Effector memory CD4-positive, alpha-beta T cell (primary cell): ENCODE measurements at places on chromosomes 1 and 21.
A peak's percentile ranks its signal among the peaks of the same experiment; 100 is the strongest.

GRCh38 chr1:18776777-18777176, 82.7 kb downstream of the TAS1R2 start:
- no peak for DNase-seq

DNA sequence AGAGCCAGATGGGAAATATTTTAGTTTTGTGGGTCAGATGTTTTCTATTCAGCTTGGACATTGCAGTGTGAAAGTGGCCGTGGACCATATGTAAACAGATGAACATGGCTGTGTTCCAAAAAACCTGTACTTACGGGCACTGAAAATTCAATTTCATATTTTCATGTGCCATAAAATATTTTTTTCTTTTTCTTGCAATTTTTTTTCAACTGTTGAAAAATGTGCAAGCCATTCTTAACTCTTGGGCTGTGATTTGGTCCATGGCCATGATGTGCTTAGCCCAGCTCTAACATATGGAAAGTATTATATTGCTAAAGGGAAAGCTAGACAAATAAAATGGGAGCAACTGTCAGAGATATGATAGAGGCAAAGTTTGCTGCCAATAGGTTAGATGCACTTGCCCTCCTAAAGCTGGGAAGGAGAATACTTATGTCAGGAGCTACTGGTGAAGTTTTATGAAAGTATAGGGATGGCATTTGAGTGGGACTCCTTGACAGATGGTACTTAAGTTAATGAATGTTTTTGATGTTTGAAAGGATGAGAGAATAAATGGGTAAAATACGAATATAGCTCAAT, 240.3 kb downstream of the RYR2 start:
- no peak for DNase-seq

DNA sequence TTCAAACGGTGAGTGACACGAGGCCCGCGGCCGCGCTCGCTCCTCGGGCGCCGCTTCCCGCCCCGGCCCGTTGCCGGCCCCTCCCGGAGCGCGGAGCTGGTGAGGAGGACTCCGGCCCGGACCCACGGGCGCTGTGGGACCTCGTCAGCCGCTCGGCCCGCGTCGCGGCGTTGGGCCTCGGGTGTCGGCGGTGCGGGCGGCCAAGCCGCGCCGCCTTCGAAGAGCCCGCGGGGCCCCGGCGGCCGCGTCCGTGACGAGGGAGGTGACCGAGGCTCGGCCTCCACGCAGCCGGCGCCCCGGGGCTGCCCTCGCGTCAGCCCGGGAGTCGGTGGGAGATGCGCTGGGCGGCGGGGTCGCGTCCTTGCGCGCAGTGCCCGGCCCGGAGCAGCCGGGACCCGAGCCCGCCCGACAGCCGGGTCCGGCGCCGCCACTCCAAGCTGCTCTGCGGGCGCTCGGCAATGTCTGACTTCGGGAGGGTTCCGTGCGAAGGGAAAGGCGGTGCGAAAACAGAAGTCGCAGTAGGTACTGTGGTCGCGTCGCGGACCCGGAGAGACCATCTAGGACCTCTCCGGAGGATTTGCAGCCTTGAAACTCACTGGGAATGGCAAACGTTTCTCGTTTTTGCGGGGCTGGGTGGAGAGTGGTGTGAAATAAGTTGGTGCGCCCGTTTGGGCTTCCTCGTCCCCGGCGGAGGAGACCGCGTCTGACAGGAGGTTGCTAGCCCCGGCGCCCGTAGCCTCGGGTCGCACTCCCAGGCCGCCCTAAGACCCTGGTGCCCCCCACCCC, 829 bp downstream of the SPEN start:
- no peak for DNase-seq

GRCh38 chr1:117122330-117123025, 929 bp upstream of the TRIM45 start:
- no peak for DNase-seq

DNA sequence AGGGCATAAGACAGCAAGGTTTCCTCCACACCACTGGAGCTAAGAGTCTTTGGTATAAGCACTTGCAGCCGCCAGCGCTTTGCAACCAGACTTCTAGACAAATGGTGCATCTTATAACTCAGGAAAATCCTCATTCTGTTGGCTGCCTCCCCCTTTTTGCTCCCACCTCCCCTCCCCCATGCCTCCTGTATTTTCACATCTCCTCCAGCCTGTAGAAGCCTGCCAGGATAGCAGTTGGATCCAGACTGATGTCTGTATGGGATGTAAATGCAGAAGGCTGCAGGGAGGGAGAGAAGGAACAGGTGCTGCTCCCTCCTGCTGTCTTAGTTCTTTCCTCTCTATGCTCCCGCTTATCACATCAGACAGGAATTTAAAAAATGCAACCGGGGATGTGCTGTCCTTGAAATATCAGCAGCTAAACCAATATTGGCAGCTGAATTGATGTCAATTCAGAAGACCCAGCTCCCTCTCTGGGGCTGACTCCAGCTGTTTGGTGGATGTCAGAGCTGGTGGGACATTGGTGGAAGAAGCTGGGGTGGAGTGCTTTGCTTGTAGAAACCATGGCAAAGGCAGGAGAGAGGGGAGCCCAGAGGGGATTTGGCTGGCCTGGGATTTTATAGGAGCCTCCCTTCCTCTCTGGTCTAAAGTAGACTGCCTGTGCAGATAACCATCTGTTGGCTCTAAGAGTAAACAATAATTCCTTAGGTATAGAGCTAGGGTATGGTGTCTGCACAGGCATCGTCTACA, 53.5 kb downstream of the NFASC start:
- DNase-seq = no peak

DNA sequence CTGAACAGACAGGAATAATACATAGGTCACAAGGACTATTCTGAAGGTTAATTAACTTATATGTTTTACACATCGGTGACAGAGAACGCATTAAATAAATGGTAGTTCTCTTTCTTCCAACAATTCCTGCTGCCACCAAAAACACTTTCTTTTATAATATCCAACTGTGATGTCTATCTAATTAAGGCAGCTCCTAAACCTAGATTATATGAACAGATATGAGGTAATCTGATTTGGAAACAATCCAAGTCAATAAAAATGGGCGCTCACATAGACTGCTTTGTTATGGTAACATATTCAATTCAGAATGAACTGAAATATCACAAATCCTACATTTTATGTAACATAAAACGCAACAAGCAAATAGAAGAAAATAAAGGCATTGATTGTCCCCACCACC, 16.0 kb downstream of the CYYR1 start:
- DNase-seq = no peak

GRCh38 chr1:113783254-113784103, 24.2 kb upstream of the PHTF1 start:
- DNase-seq = peak; percentile 44

DNA sequence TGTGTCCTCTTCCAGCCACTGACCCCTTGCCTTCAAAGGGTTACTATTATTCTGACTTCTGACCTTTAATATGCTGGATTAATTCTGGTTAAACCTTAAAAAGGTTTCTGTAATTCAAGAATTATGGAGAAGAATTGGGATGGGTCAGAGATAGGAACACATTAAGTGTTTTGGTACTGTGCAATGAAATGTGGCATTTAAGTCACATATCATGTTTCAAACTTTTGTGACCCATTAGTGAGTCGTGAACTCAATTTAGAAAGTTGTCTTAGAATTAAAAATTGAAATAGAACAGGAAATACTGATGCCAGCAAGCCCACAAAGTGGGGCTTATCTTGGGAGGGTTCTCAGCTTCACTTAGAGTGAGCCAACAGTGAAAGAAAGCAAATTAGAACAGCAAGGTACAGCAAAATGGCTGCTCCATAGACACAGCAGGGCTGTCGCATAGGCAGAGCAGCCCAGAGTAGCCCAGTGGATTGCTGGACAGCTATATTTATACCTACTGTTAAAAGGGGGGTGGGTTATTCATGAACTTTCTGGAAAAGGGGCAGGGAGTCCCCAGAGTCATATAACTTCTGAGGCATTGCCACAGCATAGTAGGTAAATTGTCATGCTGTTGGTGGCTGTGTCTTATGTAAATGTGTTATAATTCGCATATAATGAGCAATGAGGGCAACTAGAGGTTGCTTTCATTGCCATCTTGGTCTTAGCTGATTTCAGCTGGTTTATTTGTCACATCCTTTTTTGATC, 10.5 kb downstream of the SCP2 start:
- DNase-seq = no peak

DNA sequence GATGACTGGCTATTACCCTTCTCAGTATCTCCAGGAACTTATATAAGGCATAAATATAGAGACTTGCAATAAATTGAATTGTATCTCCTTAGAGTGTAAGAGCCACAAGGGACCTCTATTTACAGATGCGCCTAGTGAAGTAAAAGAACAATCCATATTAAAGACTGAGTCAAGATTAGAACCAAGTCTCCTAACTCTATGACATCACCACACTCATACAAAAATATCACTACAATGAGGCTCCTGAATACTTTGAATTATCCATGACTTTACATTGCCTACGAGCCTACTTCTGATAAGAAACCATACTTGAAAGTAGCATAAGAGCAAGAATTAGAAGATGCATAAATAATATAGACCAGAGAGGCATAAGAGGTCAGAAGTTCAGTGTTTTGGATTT, 18.8 kb downstream of the DPYD start:
- no peak for DNase-seq

DNA sequence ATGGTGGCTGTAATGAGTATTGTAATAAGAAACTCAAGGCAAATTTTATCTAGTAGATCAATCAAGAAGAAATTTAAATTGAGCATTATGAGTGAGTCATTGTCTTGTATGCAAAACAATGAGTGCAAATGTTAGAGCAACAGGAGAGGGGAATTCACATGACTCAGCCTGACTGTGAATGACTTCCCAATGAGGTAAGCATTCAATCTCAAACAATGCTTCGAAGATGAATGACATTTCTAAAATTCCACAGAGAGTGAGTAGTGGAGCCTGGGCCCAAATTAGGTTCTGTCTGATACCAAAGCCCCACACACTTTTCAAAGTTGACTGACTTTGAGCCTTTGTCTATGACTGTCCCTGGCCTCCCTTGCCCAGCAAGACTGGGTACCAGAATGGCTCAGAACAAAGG, 738.0 kb downstream of the PTPRU start:
- DNase-seq = no peak

GRCh38 chr1:11273595-11274234, 717 bp downstream of the UBIAD1 start:
- DNase-seq = no peak

DNA sequence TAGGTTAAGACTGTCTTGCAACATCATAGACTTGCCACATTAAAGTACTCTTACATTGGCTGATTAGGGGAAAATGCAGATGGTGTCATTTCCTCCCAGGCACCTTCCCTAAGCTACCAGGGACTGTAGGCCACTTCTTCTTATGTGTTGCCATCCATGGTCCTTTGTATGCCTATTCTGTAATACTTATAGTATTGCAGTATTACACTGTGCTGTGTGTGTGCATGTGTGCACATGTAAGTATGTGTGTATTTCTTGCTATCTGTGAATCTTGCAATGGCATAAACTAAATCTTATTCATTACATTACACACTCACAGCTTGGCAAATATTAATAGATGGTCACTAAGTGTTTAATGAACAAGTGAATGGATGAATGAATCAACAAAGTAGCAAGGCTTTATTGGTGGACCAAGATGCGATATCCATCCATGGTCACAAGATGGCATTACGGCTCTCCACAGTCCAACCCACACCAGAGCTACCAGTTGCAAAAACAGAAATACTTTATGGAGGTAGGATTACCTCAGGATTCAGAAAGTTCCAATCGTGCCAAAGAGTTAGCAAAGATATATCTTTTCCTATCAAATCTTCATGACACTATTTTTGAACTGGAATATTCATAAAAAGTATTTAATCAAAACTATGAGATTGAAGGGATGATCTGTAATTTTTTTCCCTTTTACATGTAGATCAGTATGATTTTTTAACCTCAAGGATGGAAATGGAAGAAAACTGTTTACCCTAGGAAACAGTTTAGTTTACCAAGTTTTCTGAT, 160.2 kb downstream of the DENND1B start:
- DNase-seq = no peak

DNA sequence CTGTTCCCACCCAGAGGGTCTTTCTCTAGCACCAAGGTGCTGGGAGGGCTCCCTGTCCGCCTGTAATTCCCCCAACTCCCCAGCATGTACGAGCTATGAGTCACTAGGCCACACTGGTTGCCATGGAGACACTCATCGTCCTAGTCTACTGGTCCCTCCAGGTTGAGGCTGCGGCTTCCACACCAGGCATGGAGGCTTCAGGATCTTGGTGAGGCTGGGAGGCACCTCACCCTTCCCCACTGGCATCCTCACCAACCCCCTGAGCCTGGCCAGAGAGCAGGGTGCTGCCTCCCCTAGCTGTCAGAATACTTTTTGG, 75.6 kb upstream of the KAZN start:
- DNase-seq = no peak

GRCh38 chr1:48246727-48247126, 24.2 kb downstream of the SLC5A9 start:
- no peak for DNase-seq

GRCh38 chr1:30190511-30191153, 532.8 kb downstream of the MATN1 start:
- DNase-seq = no peak

- no peak for DNase-seq
Measured at GRCh38 chr1:25003457-25004190, 73.5 kb upstream of the RUNX3 start.

DNA sequence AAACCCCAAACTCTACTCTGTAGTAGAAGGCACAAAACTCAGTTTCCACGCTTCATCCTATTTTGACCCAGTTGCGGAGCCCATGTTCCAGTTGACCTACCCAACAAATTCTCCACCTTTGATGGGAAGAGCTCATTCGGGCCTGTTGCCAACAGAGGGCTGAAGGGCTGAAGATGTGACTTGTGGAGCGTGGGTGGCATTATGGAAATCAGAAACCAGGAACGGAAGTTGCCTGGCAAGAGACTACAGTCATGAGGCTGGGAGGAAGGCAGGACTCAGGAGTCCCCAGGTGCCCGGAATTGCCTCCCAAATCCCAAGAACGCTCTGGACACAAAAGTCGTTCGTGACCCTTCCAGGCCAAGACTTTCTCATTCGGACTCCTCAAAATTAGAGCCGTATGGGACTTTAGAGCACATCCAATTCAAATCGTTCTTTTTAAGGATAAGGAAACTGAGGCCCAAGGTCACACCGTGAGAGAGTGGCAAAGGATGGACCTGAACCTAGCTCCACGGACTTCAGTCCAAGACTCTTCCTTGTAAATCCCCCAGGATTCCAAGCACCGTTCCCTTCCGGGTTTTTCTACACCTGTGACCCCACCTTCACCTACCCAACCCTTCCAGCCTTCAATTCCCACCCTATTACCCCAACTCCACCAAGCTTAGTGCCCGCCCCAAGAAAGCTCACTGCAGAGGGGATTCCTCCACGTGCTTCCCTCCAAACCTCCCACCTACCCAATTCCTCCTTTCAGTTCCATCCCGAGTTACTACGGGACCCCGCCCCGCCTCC, 739 bp downstream of the SMG5 start:
- DNase-seq = no peak

DNA sequence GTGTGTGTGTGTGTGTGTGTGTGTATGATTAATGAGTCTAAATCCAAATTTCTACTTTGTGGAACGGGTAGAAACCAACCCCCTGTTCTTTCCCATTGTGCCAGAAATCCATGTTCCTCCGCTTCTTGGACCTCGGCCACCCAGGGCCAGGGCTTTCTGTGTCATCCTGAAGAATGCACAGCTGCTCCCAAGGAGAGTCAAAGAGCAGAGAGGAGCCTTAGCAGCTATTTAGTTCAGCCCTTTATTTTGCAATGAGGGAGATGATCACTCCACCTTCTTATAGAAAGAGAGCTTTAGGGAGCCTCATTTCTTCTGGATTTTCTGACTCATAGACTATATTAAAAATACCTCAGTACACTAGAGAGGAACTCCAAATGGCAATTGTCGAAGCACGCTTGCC, 489.3 kb upstream of the VAMP3 start:
- no peak for DNase-seq
